Placental epithelial cell (primary cell): ENCODE measurements at places on chromosomes 1 and 21. TPM values are rescaled to one million over a fixed set of nuclear protein-coding genes. Genes with fewer than 3 reads are reported as not detected.

Gene ADORA3
- total RNA-seq = not detected in 2 replicates

Gene SPATA1
- total RNA-seq = 0.11 and 1.2 TPM in 2 replicates

Gene OR2T11
- 7.0 and 8.2 TPM in 2 replicates for total RNA-seq

Gene CLCA1
- not detected in 2 replicates for total RNA-seq

Gene ZMYND12
- total RNA-seq = 1.8 and 6.3 TPM in 2 replicates

Gene OR2L5
- total RNA-seq = 0.11 TPM in 1 of 2 replicates, not detected in the other

Gene C1orf159
- total RNA-seq = 11.8 and 16.3 TPM in 2 replicates

Gene OR6N1
- total RNA-seq = not detected in 2 replicates

Gene FCRL6
- not detected in 2 replicates for total RNA-seq

Gene SPRR2G
- not detected in 2 replicates for total RNA-seq

Gene ZNF695
- 2.0 and 3.1 TPM in 2 replicates for total RNA-seq

Gene SUSD4
- not detected in 2 replicates for total RNA-seq

Gene CHRM3
- total RNA-seq = not detected in 2 replicates

Gene KANK4
- total RNA-seq = 137 TPM in 2 replicates

Gene SIK1
- 4.7 and 16.1 TPM in 2 replicates for total RNA-seq

Gene KRTAP12-2
- total RNA-seq = not detected in 2 replicates

Gene PCSK9
- under 0.01 and 3.5 TPM in 2 replicates for total RNA-seq

Gene TMIGD3
- total RNA-seq = not detected in 2 replicates

Gene C1orf226
- 8.2 and 11.7 TPM in 2 replicates for total RNA-seq

Gene PLEKHN1
- 4.3 and 5.4 TPM in 2 replicates for total RNA-seq

Gene DFFA
- 32.6 and 44.5 TPM in 2 replicates for total RNA-seq

Gene GNAT2
- 0.11 and 0.39 TPM in 2 replicates for total RNA-seq

Gene FMO1
- not detected in 2 replicates for total RNA-seq

Gene CHIA
- total RNA-seq = under 0.01 and 0.11 TPM in 2 replicates

Gene HSD3B1
- total RNA-seq = 0.87 TPM in 1 of 2 replicates, not detected in the other

Gene ST6GALNAC3
- total RNA-seq = 38.1 and 42.8 TPM in 2 replicates

Gene TAS1R1
- under 0.01 TPM in 1 of 2 replicates, not detected in the other for total RNA-seq

Gene PLPPR5
- not detected in 2 replicates for total RNA-seq
